ENCODE measurements at places on chromosomes 6 and 20.

- no peak for DNase-seq
These were observed 72.1 kb downstream of the GFRAL start for GRCh38 chr6:55399351-55399750.

DNA sequence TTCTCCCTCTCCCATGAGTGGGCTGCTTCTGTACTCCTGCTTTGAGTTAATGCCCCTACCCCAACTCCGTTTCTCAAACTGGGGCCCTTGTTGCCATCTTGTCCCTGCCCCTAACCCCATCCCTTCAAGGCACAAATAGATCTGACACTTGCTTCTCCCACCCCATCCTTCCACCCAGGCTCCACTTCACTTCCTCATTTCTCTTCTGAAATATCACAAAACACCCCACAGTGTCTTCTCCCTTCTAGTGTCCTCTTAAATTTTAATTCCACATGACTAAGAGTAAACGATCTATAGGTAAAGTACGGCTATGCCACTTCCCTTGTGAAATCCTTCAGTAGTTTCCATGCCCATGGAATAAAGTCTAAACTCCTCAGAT lies 571.6 kb upstream of the NOX3 start:
- no peak for DNase-seq

DNA sequence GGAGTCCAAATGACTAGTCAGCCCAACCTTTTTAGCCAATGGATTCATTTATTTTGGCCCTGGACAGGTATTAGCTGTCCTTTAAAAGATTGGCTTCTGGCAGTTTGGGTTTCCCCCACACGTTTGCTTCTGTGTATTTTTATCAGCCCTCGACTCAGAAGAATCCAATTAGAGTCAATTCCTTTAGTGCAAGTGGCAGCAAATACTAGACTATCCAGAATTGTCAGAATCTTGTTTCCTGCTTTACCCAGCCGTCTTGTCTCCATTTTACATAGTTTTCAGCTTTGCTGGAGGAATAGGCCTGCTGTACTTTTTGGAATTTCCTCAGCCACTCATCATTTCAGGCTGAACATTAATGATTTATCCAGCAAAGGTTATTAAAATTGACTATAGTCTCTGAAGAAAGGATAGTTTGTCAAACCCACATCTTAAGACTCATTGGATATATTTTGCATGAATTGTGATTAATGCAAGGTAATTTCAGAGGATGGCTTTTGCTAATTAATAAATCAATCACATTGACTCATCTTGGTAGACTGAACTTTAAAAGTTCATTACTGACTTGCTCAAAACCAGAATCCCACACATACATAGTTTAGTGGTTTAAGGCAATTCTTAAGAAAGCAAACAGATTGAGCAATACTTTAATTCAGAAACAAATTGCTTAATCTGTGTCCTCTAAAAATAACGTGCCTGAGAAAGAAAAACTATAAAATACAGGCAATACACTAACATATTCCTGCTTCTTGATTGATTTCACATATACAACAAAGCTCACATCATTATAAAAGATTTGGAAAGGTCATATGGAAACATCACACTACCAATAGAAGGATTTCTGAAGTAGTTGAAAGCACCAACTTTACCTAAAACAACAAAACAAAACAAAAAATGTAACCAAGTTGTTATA lies 62.9 kb upstream of the ZNF217 start:
- no peak for DNase-seq

DNA sequence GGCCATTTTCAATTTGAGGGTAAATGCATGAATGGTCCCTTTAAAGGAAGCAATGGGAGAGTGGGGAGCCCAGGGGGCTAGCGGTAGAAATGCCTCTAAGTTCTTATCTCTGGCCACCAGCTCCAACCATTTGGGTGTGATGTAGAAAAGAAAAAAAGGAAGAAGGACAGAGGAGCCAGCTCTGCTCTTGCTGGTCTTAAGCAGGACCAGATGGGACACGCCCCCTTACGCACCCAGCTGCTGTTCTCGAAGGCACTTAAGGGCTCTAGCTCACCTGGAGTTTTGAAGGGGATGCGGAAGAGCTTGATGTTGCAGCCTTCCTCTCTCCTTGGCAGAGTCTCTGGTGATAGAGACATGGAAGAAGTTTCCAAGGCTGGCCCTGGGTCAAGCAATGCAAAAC lies 59.5 kb upstream of the RNF144B start:
- DNase-seq, result no peak

Data from nucleus accumbens (tissue), 56 donors.